ENCODE measurements at places on chromosomes 7 and 10. TPM values are rescaled to one million over a fixed set of nuclear protein-coding genes. Genes with fewer than 3 reads are reported as not detected.

Gene AGBL3
- total RNA-seq: 5.8 TPM

Gene FGFBP3
- total RNA-seq: 15.3 TPM

Gene CREB5
- total RNA-seq: 40.2 TPM

Gene NPVF
- 18.7 TPM for total RNA-seq

Gene CCDC3
- total RNA-seq: 13.0 TPM

Gene STK31
- 0.55 TPM for total RNA-seq

Gene TRIM56
- 13.4 TPM for total RNA-seq

Gene ADAP1
- total RNA-seq: 11.3 TPM

Gene SLC16A12
- total RNA-seq: 4.4 TPM

Gene LRMDA
- total RNA-seq: 14.8 TPM

Gene SFXN3
- total RNA-seq: 82.1 TPM

Gene MBL2
- not detected for total RNA-seq

Gene SERPINE1
- total RNA-seq: 6.8 TPM

Gene LLCFC1
- not detected for total RNA-seq

Gene MKLN1
- 103 TPM for total RNA-seq

Gene GIMAP7
- total RNA-seq: 4.1 TPM

Gene PRSS37
- not detected for total RNA-seq

Gene ETV1
- 20.0 TPM for total RNA-seq

Gene LIPN
- total RNA-seq: not detected
